Activated naive CD8-positive, alpha-beta T cell treated with anti-CD3 and anti-CD28 coated beads, Interleukin-2, amount 10 ng/mL, durations not matched to agents 7 days and 5 days (primary cell): ENCODE measurements at places on chromosomes 2 and 18.

DNA sequence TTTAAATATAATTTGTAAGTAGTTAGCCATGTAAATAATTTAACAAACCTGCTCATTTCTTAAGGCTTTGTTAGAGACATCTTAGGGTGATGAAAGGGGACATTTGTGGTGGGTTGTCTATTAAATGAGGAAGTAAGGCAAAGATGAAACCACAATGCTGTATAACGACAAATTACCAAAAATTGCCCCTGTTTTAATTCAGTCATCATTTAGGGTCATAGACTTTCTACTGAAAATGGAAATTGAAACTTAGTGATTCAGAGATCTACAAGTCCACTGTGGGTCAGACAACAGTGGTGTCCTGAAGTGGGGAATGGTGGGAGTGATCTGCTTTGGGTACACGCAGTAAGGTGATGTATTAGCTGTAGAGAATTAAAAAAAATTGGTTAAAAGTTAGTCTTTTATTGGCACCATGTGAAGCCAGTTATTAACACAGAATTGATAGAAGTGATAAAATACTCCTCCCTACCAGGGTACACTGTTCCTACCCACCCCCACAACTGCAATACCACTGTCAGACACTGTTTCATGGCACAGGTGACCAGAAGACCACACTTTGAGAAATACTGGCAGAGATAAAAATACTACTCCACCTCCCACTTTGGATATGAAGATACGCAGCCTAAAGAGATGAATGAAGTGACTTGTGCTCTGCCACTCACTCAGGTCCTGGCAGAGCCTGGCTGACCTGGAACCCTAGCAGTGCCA is 13.4 kb downstream of the CERS6 start:
- no peak for DNase-seq

DNA sequence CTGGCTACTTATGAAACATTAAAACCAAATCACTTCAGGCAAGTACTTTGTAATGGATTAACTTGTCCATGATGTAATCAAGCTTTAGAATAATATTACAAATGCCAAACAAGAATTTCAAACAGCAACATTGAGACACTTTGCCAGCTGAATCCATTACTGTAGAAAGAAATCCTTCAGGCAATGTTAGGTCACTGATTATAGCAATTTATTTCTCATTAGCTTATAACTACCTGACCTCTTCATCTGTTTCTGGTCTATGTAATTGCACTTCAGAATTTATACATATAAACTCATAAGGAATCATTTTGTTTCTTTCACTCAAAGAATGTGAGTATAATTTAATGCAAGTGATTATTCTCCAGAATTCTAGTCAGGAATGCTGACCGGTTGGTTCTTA is 692.6 kb upstream of the TMEFF2 start:
- no peak for DNase-seq

GRCh38 chr2:207481924-207482323 is 47.8 kb upstream of the CREB1 start:
- DNase-seq: no peak

GRCh38 chr18:3995476-3996102 is 459.5 kb downstream of the DLGAP1 start:
- no peak for DNase-seq

GRCh38 chr18:69127873-69128500 is 272.7 kb upstream of the DOK6 start:
- no peak for DNase-seq

GRCh38 chr18:77198663-77199062 is 51.0 kb upstream of the GALR1 start:
- no peak for DNase-seq

GRCh38 chr2:137339051-137339450 is 573.7 kb downstream of the THSD7B start:
- DNase-seq: no peak

DNA sequence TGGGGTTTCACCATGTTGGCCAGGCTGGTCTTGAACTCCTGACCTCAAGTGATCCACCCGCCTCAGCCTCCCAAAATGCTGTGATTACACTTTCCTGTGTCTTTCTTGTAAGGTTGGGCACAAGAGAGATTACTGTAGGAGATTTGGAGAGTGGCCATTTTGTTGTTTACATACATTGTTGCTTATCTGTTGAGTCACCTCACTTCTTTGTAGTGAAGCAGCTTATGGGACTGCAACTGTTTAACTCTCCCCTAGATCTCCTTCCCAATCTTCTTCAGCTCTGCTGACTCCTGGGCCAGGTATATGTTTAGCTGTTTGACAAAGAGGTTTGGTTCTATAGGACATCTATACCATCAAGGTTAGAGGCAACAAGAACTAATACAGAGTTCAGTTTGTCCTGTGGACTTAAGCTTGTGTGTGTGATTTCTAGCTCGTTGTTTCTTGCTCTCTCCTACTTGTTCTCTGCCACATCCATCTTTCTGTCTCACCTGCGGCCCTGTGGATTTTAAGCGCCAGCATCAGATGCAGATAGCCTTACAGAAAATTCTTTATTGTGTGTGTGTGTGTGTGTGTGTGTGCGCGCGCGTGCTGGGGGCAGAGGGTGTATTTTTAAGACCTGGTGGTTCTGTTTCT is 95.4 kb downstream of the HAUS1 start:
- DNase-seq: no peak

- DNase-seq: no peak
These were observed 311.2 kb upstream of the PKDCC start for GRCh38 chr2:41736586-41736985.
